ENCODE measurements at places on chromosomes 16 and 17. TPM values are rescaled to one million over a fixed set of nuclear protein-coding genes. Genes with fewer than 3 reads are reported as not detected.

- no peak overlapping the region for H3K27ac ChIP-seq
- DNase-seq, result no peak
- H3K4me1 ChIP-seq, result peaks cover 10% of the 10 kb centered on the region
These were observed 832 bp upstream of the ADAP2 start for GRCh38 chr17:30920683-30921543.

DNA sequence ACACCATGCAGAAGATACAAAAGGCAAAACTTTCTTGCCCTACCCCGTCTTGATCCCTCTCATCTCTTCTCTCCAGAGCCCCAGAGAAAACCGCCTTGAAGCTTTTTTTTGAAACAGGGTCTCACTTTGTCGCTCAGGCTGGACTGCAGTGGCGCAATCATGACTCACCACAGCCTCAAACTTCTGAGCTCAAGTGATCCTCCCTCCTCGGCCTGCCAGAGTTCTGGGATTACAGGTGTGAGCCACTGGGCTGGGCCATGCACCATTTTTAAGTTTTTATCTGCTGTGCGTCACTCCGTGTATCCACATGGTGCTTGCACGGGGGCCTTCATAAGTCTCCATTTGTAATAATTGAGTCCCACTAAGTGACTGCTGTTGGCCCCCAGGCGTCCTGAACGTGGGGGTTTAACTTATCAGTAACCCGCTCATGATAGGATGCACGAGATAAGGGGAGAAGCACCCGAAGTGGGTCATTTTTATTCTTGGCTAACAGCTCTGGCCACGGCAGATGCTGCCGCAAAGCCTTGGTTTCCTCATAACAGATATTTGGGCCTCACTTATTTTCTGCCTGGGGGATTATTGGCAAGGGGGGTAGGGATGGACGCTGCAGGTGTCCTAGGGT, 8.6 kb downstream of the DNAH17 start:
- no peaks in the 10 kb centered on the region for H3K36me3 ChIP-seq
- H3K4me3 ChIP-seq, result no peak overlapping the region
- DNase-seq, result no peak

DNA sequence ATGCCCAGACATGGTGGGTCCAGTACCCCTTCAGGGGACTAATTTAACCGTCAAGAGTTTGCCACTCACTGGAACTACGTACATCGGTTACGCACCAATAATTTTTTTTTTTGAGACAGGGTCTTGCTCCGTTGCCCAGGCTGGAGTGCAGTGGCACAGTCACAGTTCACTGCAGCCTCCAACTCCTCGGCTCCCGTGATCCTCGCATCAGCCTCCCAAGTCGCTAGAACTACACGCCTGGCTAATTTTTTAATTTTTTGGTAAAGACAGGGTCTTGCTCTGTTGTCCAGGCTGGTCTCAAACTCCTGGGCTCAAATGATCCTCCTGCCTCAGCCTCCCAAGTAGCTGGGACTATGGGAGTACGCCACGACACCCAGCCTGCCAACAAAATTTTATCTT, 15.6 kb downstream of the RPH3AL start:
- no peak for DNase-seq
- H3K27ac ChIP-seq, result no peak overlapping the region
- no peaks in the 10 kb centered on the region for H3K36me3 ChIP-seq
- H3K4me3 ChIP-seq, result no peak overlapping the region
- peaks cover 3% of the 10 kb centered on the region for H3K4me1 ChIP-seq
- peaks cover 48% of the 10 kb centered on the region for H3K27me3 ChIP-seq

GRCh38 chr16:89198417-89199240, 1.7 kb downstream of the SLC22A31 start:
- DNase-seq, result no peak
- H3K27ac ChIP-seq, result no peak overlapping the region
- no peak overlapping the region for H3K4me3 ChIP-seq
- H3K27me3 ChIP-seq, result peaks cover 56% of the 10 kb centered on the region
- no peaks in the 10 kb centered on the region for H3K36me3 ChIP-seq

- no peak overlapping the region for H3K4me3 ChIP-seq
- no peaks in the 10 kb centered on the region for H3K27me3 ChIP-seq
- DNase-seq, result no peak
- H3K36me3 ChIP-seq, result no peaks in the 10 kb centered on the region
- H3K4me1 ChIP-seq, result no peaks in the 10 kb centered on the region
These were observed 59.0 kb downstream of the ACSM2A start for GRCh38 chr16:20510323-20510722.

PMFBP1 gene
- total RNA-seq, result 3.2 TPM

KLHL10 gene
- not detected for total RNA-seq
